ENCODE measurements at places on chromosomes 2 and 18. TPM values are rescaled to one million over a fixed set of nuclear protein-coding genes. Genes with fewer than 3 reads are reported as not detected.

Gene FBLN7
- total RNA-seq, result 15.7 TPM

Gene CCBE1
- total RNA-seq, result 3.5 TPM

Gene LYPD1
- total RNA-seq, result not detected

Gene B3GNT7
- total RNA-seq, result 1.3 TPM

Gene TEX44
- not detected for total RNA-seq

Gene TPGS2
- 98.7 TPM for total RNA-seq

Gene COLEC12
- total RNA-seq, result 14.7 TPM

Gene ZNF532
- total RNA-seq, result 62.3 TPM

Gene TUBA4B
- total RNA-seq, result 0.16 TPM

Gene MFSD2B
- total RNA-seq, result not detected

Gene DSC3
- total RNA-seq, result not detected

Gene PKP4
- total RNA-seq, result 62.1 TPM

Gene TCF23
- total RNA-seq, result not detected

Gene RAD51AP2
- total RNA-seq, result 0.16 TPM

Gene CD8B2
- 0.29 TPM for total RNA-seq

Gene VWC2L
- total RNA-seq, result not detected

Gene GALNT3
- 2.4 TPM for total RNA-seq

Gene COL4A4
- 3.8 TPM for total RNA-seq

Gene RESP18
- total RNA-seq, result not detected

Gene ERICH2
- total RNA-seq, result not detected

Gene ADAM23
- 2.5 TPM for total RNA-seq

Gene GCG
- total RNA-seq, result not detected

Gene ZNF385B
- 4.5 TPM for total RNA-seq

Gene FEZ2
- 48.5 TPM for total RNA-seq

Gene OR6B2
- total RNA-seq, result not detected

Gene GRHL1
- 86.3 TPM for total RNA-seq

Gene GKN1
- not detected for total RNA-seq

Gene TMEM169
- 1.3 TPM for total RNA-seq

Gene FAM168B
- total RNA-seq, result 122 TPM

Gene APLF
- total RNA-seq, result 14.5 TPM

Gene MC2R
- not detected for total RNA-seq

Gene NTSR2
- total RNA-seq, result 0.32 TPM

Data from breast epithelium (tissue), 4 donors.